ENCODE measurements at places on chromosomes 3 and 15.

- DNase-seq = no peak
Measured at GRCh38 chr3:125142940-125143339, 69.6 kb downstream of the SLC12A8 start.

DNA sequence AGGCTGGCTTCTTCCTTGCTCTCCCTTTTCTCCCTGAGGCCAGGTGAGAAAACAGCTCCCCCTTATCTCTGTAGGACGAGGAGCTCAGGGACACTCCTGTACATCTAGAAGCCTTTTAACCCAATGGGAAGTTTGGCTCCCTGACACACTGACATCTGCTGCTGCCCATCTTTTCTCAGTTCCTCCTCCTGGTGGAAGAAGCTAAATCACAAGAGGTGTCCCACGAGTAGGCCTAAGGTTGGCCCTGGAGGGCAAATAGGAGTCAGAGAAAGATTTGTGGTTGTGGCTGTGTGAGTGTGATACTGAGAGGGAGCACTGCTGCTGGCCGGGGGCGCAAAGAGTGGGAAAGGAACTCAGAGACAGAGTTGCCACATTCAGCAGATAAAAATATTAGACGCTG, 49.5 kb downstream of the ARHGAP31 start:
- DNase-seq = no peak

DNA sequence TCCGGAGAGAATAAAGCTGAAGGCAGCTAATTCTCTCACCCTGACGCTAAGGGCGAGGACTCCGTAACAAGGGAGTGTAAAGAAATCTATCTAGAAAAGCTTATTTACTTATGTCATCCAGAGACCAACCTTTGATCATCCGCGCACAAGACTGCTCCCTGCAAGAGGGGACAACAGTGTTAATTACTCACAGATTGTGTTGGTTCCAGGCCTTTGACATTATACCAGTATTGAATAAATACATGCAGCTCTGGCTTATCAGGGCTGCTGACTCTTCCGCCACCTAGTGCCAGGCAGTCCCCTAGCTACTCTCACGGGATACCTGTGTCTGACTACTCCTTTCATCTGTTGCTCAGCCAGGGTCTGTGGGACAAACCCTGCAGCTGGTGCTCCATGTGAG, 211.7 kb downstream of the DTWD1 start:
- DNase-seq = no peak

GRCh38 chr3:132033471-132033870, 1.3 kb downstream of the CPNE4 start:
- DNase-seq = no peak

DNA sequence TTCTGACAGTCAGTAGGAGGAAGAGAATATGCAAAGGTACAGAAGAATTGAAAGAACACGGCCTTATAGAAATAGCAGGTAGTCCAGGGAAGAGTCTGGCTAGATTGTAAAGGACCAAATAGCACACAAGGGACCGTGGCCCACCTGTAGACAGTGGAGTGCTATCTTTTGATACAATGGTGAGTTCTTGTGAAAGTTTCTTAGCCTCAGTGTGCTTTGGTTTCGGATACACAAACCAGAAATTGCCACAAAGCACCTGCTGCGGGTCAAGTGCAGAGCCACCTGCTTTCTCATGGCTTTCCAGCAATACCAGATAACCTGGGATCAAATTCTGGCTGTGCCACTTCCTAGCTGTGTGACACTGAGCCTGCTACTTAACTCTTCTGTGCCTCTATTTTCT, 36.6 kb upstream of the TUBGCP5 start:
- no peak for DNase-seq

DNA sequence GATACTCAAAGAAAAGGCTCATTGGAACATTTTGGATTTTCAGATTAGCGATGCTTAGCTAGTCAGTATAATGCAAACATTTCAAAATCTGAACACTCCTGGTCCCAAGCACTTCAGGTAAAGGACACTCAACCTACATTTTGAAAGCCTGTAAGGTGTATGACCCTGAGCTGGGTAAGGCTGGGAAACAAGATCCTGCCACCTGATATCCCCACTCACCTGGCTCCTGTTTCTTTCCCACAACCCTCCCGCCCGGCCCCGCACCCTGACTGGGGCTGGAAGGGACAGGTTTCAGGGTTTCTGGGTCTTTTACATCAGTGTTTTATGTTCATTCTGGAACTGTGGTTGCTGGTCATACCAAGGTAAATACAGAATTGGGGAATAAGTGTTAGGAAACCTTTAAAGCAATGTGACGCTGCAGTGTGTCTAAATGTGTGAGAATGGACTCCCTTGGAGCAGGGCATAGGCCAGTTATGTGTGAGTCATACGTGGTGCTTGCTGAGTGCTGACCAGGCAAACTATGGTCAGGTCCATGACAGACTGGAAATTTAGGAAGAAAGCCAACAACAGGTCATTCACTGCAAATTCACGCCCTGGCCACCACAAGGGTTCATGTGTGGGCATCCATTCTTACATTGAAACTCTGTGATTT, 22.9 kb downstream of the CTXND1 start:
- DNase-seq = no peak

DNA sequence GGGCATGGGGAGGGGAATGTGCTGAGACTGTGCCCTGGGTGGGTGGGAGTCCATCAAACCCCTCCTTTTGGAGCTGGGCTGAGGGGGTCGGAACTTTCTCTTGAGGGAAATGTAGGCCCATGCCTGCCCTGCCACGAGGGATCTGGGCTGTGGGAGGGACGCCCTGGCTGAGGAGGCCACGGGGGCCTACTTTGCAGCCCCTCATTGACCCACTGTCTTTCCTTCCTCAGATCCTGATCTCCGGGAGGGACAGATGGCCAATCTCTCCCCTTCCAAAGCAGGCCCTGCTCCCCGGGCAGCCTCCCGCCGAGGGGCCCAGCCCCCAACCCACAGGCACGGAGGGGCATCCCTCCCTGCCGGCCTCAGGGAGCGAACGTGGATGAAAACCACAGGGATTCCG, 25.3 kb downstream of the LOXL1 start:
- DNase-seq = no peak

DNA sequence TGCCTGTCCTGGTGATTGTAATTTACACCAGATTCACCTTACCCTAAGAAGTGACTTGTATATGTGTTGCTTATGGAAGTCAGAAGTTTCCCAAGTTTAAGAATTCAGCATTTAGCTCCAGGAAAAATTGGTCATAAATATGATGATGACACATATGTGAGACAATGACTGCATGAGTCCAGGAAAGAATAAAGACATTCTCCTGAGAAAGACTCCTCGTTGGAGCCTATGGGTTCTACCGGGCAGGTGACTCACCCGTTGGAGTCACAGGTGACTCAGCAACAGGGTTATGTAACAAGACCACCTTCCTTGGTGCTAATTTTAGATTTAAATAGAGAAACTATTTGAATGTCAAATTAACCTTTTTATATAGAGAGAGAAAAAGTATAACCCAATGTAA, 662.4 kb downstream of the FHIT start:
- DNase-seq = no peak

DNA sequence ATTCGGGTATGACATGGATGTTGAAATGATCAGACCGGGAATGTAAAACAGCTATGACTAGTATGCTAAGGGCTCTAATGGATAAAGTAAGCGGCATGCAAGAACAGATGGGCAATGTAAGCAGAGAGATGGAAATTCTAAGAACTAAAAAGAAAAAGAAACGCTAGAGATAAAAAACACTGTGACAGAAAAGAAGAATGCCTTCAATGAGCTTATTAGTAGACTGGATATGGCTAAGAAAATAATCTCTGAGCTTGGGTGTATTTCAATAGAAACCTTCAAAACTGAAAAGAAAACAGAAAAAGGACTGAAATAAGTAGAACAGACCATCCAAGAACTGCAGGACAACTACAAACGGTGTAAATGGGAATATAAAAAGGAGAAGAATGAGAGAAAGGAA, 101.2 kb downstream of the HES1 start:
- DNase-seq = no peak

DNA sequence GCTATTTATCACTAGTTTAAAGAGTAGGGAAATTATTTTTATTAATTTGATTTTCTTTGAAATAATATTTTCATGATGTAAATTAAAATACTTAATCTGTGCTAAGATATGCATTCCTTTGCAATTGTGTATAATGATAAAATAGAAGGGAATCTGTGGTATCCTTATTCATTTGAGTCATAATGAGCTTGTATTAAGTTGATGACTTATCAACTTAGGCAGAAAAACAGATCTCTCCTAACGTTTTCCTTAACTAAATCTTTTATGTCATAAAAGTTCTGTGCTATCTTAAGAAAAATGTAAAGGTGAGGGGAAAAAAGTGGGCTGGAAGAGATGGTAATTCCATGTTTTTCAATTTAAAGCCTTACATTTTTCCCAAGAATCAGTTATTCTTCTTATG, 1.9 kb downstream of the FGF7 start:
- DNase-seq = no peak

- no peak for DNase-seq
Measured at GRCh38 chr3:188146219-188146618, 7.7 kb upstream of the LPP start.

DNA sequence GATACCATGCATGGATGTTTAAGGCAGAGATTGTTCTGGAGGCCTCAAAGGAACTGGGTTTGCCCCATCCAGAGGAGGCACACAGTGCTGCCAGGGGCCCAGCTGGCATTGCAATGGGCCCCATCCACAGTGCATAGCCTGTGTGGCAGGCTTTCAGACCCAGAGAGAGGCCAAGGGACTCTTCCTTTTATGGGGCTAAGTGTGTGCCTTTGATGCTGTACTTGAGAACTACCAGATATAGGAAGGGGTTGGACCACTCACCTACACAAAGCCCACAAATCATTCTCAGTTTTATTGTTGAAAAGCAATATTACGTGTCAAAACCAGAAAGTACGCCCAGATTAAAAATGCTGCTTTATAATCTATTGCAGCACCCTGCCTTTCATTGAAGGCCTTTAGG, 134.9 kb downstream of the EPHB1 start:
- no peak for DNase-seq

DNA sequence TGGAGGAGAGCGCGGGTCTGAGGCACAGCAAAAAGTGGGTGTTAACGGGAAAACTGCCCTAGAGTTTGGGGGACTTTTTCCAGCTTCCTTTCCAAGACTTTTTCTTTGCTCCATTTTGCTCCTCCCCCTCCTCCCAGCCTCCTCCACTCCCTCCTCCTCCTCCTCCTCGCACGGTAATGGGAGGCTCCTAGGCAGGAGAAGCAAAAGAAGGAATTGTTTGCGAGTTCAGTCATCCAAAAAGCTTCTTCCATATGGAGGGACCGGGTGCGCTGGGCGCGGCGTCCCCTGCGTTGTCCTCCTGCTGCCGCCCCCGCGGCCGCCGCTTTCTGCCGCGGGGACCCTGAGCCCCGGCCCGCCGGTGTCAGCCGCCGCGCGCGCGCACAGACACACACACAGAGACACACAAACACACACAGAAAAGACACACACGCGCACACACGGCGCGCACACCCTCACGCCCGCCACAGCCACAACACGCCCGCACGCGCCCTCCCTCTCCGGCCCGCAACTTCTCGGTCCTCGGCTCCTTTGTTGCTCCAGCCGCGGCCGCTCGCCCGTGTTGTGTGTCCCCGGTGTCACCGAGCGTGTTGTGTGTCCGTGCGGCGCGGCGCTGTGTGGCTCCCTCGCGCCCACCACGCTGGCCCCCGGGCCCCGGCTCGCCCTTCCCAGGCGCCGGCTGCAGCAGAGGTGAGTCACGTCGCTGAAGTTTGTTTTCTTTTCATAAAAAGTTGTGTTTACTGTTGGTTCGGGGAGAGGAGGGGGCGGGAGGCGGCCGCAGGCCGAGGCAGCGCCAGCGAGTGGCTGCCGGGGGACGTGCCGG, at the start of gene BOC:
BOC (plus strand) TSS at position 228 of the 820 bp plus-strand sequence. CDS start 38,246 bp downstream, outside the sequence.
- no peak for DNase-seq

DNA sequence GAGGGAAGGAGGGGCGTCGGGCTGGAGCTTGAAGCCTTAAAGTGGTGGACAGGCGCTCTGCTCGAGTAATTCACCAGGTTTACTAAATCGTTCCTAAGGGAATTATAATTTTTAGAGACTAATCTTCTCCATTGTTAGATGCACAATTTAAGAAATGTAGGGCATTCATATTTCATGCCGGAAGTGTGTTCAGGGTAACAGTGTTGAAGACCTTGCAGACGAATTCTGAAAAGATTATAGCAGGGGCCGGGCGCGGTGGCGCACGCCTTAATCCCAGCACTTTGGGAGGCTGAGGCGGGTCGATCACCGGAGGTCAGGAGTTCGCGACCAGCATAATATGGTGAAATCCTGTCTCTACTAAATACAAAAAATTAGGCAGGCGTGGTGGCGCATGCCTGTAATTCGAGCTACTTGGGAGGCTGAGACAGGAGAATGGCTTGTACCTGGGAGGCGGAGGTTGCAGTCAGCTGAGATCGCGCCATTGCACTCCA, 365 bp upstream of the GTF2A2 start:
- DNase-seq = no peak

- DNase-seq = no peak
Measured at GRCh38 chr3:87949879-87950208, 109.0 kb downstream of the CGGBP1 start.

DNA sequence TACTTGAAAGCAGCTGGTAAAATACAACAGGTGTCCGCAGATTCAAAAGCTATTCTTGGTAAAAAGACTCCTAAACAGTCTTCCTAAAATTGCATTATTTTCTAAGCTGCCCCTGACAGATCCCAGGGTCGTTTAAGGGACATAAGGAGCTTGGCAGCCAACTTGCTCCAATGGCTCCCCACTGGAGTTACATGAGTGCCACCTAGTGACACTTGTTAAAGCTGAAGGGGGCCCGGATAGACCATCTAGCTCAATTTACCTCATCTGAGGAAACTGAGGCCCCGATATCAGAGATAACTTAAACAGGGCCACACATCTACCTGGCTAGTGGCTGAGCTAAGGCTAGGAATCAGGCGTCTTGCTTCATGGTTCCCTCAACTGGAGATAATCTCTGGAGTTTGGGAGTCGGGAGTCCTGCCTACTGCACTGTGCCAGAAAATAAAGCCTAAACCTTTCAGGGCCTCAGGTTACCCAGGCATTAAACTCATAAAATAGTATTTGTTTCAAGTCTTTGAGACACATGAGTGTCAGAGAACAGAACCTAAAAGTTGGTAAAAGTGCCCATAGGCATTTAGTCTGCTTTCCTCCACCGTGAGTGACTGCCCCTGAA, 6.5 kb upstream of the TBC1D23 start:
- no peak for DNase-seq

DNA sequence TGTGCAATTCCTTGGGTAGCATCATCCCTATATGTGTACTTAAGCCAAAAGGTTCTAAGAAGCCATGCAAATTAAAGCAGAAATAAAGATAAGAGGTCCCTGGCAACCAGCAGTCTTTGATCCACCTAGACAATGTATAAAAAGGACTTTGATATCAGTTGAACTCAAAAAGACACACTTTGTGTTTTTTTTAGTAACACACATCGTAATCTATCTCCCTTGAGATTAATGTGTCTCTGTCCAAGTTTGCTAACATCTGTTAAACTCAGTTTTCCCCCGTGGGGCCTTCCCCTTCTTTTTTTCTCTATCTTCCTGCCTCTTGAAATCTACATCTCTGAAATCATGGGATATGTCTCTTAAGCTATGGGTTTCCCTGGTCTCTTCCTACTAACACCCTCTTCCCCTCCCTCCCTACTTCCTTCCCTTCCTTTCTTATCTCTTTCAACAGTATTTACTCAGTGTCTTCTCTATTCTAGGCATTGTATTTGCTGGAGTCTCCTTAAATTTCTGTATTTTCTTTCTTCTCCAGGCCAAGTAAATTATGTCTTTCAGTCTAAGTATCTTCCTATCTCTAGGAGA, 27.7 kb downstream of the ALDH1A2 start:
- DNase-seq = no peak
